Activated gamma-delta T cell (primary cell): ENCODE measurements at places on chromosomes 2 and 18.

GRCh38 chr2:134739236-134739878 is 20.6 kb upstream of the TMEM163 start:
- DNase-seq: no peak

DNA sequence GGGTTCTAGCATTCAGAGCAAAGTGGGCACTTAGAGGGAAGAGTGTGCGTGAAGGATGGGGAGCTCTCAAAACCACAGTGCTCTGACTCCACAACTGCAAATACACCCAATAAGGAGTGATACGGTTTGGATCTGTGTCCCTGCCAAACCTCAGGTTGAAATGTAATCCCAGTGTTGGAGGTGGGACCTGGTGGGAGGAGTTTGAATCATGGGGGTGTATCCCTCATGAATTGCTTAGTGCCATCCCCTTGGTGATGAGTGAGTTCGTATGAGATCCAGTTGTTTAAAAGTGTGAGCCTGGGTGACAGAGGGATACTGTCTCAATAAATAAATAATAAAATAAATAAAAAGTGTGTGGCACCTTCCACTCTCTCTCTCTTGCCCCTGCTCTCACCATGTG is 50.3 kb upstream of the CCDC85A start:
- no peak for DNase-seq

GRCh38 chr2:164737612-164738081 is 104.0 kb downstream of the COBLL1 start:
- DNase-seq: no peak

DNA sequence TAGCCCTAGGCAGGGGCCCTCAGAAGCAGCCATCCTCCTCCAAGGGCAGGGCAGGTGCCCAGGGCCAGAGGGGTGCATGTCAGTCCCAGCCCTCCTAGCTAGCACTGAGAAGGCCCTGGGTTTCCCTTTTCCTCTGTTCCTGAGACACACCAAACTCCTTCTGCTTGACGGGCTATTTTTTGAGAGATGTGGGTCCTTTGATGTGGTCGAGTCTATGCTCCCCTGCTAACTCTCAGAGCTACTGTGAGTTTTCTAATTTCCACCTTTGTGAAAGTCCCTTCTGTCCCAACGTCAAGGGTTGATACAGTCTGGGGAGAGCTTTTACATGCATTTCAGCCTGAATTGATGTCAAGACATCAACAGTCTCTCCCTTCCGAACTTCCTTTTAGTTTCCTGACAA is 51.4 kb downstream of the TRPM8 start:
- no peak for DNase-seq

- no peak for DNase-seq
Measured at GRCh38 chr2:216017365-216017764, 4.0 kb upstream of the MREG start.

DNA sequence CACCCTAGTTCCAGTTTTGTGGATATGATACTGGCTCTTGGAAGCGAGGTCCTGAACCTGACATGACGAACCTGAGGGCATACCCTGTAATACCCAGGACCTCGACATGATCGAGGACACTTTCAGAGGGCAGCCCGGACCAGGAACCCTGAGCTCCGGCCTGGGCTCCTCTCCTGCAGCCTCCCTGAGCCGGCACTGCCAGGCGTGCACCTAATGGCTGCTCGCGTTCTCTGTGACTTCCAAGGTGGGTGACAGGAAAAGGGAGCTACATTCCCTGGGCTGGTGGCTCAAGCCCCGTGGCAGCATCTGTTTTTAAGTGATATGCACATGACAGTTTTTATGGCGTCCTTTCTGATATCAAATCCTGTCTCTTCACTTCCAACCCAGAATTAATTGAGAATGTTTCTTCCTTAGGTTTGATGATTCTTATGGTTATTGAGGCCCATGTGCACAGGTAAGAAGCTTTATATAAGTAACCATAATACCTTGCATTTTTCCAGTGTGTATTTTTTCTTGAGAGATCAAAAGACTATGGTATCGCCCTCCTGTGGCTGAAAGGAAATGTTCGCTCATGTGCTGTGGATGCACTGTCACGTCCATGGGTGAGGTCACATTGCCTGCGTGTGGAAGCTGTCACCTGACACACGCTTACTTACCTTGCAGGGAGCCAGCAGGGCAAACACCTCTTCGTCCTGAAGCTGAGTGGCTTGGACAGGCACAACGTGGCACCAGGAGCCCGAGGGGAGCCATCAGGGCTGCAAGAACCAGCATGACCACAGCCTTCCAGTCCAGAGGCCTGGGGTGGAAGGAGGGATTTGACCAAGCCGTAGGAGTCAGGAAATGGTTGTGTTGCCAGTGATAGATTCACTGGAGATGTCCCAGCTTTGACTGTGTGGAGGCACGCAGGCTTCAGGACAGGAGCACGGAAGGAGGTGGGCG is 367.4 kb upstream of the MYT1L start:
- no peak for DNase-seq

DNA sequence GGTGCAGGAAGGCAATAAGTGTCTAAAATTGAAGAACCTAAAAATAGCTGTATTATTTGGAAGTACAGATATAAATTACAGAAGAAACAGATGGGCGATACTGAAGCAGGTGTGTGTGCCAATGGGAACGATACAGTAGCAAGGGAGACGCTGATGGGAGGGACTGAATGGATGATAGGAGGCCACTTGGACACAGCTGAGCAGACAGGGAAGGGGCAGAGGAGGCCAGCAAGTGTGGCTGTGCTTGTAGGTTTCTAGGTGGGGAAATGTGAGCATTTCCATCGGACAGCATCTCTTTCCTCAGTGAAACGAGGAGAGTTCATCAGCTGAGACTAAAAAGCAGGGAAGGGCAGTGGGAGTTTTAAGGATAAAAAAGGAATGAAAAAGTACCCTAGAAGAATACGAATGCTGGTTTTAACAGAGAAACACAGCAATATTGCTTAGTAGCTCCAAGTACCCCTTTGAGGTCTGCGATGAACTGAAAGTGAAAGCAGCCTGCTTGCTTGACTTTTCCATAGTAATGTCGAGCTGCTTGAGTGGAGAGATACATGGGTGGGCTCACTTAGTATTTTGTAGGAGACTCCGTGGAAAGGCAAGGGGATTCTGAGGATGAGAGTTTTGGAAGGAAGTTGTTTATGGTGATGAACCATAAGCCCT is 91.7 kb upstream of the EPC2 start:
- no peak for DNase-seq

GRCh38 chr2:102809291-102810189 is 47.7 kb downstream of the TMEM182 start:
- no peak for DNase-seq

DNA sequence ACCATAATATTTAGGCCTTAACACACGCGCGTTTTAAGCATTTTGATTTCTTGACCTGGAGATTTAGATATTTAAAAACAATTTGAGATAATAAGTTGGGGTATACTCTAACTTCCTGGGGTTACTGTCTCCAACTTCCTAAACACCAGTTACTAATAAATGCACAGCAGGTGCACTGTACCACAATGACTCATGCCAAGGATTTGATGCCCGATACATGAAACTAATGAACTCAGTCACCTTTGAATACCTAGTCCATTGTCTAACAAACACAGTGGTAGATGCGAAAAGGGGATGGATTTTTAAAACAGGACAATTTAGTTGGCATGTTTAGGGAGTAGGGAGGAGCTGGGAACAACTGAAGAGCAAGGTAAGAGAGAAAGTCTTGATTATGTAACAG is 21.2 kb downstream of the CABYR start:
- no peak for DNase-seq

GRCh38 chr2:191105082-191105481 is 45.7 kb downstream of the STAT4 start:
- DNase-seq: no peak

- no peak for DNase-seq
Measured at GRCh38 chr2:12819721-12820120, 103.0 kb downstream of the TRIB2 start.

GRCh38 chr2:203999835-204000234 is 63.3 kb downstream of the ICOS start:
- no peak for DNase-seq

- no peak for DNase-seq
Measured at GRCh38 chr18:49476664-49477411, 10.2 kb downstream of the C18orf32 start.

- no peak for DNase-seq
Measured at GRCh38 chr18:48472610-48473009, 63.4 kb upstream of the ZBTB7C start.

DNA sequence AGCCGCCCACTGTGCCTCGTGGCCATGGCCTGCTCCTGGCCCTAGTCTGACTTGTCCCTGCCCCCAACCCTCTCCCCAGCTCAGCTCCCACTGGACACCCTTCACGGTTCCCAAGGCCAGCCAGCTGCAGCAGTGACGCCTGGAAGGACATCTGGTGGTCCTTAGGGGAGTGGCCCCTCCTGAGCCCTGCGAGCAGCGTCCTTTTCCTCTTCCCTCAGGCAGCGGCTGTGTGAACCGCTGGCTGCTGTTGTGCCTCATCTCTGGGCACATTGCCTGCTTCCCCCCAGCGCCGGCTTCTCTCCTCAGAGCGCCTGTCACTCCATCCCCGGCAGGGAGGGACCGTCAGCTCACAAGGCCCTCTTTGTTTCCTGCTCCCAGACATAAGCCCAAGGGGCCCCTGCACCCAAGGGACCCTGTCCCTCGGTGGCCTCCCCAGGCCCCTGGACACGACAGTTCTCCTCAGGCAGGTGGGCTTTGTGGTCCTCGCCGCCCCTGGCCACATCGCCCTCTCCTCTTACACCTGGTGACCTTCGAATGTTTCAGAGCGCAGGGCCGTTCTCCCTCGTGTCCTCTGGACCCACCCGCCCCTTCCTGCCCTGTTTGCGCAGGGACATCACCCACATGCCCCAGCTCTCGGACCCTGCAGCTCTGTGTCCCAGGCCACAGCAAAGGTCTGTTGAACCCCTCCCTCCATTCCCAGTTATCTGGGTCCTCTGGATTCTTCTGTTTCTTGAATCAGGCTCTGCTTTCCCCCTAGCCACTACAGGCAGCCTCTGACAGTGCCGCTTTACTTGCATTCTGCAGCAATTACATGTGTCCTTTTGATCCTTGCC is 35.8 kb downstream of the ANO7 start:
- DNase-seq: no peak

GRCh38 chr2:142983174-142983573 is 105.7 kb downstream of the KYNU start:
- no peak for DNase-seq

DNA sequence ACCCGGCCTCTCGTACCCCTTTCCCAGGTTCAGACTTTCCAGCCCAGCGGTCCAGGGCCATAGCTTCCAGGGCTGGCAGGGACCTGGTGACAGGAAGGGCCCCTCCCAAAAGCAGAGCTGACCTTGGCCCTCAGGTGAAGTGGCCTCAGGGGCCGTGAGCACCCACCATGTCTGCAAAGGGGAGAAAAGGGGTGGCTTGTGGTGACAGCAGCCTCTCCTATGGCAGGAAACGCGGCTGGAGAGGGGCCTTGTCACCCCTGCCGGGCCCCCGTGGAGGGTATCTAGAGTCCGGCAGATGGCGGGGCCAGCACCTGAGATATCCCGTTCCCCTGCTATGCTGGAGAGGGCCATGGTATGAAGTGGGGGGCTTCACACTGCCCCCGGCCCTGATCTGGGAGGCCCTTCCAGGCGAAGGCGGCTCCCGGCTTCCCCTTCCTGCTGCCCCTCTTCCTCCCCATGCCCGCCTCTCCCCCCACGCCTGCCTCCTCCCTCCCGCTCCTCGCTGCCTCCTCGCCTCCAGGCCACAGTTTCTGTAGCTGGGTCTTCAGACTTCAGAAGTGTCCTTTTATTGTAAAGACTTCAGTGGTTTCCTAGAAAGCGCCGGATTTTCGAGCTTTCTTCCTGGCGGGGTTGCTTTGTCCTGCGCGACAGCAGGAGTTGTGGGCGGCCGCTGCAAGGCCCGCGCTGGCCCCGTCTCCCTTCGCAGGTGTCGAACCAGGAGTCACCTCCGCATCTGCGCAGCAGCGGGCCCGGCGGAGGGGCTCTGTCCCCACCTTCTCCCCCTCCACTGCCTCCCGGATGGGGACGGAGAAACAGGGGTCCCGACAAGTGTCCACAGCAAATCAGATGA is 240.5 kb upstream of the MYT1L start:
- no peak for DNase-seq

DNA sequence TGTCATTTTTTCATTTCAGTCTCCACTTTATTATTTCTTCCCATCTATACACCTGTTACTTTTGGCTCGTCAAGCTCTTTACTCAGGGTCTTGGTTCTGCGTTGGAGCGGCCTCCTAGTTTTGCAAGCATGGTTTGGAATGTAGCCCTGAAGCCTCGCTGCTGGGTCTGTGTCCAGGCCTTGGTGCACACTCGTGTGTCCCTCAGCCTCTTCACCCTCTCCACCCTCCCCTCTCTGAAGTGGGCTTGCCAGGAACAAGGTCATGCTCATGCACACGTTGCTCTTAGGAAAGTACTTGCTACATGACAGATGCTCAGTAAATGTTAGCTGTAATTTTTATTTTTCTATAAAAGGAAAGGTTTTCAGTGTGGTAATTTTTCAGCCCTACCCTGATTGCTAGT is 147.0 kb downstream of the ATP9B start:
- DNase-seq: no peak

GRCh38 chr2:207103132-207103531 is 62.6 kb downstream of the KLF7 start:
- no peak for DNase-seq

GRCh38 chr2:98087447-98088020 is 567 bp downstream of the VWA3B start:
- no peak for DNase-seq

DNA sequence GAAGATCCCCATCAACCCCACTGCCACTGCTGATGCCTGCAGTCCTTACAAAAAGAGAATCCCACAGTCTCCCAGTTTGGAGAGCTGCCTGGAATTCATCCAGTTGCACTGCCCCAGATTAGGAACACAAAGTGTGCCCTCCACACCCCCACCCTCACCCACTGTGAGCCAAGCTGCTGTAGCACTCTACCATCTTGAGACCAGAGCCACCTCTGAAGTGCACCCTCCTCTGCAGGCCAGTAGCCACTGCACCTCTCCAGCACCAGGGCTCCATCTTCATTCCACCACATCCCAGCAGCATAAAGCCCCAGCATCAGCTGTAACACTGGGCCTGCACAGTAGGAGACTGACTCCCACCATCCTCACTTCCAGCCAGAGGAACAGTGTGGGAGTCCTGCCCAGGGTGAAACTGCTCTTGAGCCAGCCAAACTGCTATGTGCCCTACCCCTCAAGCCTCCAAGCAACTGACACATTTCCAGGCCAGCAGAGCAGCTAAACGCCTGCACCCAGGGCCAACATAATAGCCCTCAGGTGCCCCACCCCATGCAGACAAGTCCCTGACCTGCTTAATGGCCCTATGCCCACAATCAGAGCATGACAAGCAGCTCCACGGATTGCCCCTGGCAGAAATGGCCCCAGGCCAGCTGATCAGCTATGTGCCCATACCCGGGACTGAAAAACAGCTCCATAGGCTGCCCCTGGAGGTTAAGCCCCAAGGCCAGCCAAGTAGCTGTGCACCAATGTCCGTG is 206.0 kb downstream of the ATAD2B start:
- DNase-seq: no peak

GRCh38 chr18:57775937-57776336 is 27.2 kb downstream of the ATP8B1 start:
- DNase-seq: no peak

DNA sequence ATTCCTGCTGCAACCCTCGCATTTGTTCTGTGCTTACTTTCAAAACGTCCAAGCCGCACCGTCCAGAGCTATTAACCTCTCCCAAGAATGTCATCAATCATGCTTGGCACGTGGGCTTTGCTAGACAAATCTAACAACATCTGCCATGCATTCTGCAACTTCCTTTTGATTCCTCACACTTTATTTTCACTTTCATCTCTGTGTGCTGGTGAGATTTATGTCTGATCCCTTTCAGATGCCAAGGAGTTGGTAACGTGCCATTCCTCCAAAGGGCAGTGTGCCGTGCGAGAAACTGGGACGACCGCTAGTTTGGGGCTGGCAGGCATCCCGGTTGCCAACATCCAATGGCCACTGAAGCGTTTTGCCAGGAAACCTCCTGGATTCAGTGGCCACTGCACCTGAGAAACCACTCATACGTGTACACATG is 230.0 kb upstream of the PARD3B start:
- no peak for DNase-seq
